ENCODE measurements at places on chromosomes 13 and 19.

DNA sequence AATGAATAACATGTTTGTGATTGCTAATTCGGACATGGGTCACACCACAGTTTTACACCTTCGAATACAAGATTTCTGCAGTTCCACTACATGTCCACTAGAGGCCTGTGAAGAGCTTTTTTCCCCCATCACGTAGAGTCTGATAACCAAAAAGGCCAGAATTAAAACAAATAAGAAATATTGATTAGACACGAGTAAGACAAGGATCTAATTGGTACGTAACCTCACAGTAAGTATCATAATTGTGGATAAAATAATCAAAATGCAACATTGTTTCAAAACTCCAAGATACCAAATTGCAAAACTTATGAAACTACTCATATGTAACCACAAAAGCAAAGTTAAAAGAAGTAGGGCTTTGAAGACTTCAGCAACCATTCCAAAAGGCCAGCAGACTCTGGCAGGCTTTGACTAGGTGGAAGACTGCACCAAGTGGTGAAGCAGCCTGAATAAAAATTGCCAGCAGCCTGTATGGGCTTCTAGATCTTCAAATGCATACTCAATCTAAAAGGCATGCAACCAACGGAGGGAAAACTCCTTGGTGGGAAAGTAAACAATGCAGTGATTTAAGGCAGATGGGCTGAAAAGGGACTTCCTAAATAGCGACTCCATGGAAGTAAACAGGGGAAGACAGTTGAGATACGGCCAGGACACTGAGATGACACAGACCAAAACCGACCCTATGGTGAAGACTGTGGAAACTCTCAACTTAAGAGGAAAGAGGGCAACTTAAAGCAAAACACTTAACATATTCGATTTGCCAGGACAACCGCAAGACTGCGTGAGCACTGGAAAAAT, 56.7 kb downstream of the STARD13 start:
- DNase-seq, result peak; percentile 83

- no peak for DNase-seq
Observed at GRCh38 chr19:39299404-39299803, 3.2 kb downstream of the IFNL1 start.

GRCh38 chr19:10654610-10655456, 687 bp downstream of the ILF3 start:
- peak; percentile 41 for DNase-seq

DNA sequence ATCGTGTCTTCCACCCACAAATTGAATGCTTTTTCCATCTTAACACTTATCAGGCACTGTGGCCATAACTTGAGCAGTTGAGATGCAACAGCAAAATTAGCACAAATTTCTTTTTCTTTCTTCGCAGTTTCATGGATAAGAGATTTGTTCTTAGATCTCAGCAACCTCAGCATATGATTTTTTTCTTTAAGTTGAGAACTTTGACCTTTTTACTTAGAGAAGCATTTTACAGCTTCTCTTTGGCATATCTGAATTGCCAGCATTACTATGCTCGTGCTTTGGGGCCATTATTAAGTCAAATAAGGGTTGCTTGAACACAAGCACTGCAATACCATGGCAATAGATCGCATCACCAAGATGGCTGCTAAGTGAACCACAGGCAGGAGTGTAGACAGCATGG, 16.1 kb downstream of the USPL1 start:
- DNase-seq, result no peak

GRCh38 chr13:51663973-51664957, 80.0 kb downstream of the WDFY2 start:
- DNase-seq, result no peak

DNA sequence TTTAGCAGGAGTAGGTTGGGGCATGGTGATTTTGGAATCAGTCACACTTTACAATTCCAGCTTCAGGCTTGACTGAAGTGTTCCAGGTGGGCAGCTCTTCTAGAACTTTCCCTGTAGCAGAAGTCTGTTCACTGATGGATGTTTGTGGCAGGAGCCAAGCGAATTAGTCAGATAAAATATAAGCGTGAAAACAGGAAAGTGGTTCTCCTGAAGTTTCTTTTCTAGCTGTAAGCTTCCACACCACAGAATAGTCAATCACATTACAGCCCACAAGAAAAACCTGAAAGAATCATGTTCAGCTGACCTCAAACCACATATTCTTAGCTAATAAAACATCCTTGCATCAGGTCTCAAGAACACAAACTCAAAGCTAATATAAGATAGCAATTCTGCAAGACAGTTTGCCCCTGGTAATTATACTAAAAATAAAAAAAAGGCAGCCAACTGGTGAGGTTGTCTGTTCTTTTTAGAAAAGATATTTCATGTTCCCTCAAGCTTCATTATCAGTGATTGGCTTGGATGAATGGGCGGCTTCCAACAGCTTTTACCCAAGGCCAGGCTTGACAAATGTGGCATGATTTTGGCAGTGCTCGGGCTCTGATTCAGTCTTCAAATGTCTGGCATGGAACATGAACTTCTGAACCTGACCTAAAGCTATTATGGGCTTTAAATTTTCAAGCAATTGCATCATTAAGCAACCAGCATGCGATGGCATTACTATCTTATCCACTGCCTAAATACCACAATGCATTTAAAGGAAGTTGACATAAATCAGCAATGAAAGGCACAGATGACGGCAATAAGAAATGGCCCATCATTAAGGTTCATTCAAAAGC, 136.8 kb downstream of the DCLK1 start:
- peak; percentile 98 for DNase-seq

DNA sequence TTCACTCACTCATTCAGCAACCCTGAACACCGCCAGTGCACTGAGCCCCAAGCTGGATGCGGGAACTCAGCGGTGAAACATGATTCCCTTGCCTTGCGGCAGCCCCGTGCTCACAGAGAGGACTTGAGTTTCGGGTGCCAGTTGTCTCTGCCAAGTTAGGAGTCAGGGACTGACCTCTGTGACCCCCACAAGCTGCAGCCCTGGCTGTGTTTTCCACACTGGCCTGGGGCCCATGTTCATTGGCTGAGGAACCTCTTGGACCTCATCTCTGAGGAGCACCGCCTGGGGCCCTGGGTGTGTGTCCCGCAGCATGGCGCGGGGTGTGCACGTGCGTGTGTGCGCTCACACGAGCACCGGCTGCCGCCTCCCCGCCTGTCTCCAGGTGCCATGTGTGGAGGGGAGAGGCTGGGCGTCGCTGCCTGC, 31.0 kb downstream of the CAPN12 start:
- peak; percentile 66 for DNase-seq

- DNase-seq, result no peak
Observed at GRCh38 chr19:5394551-5395505, 54.2 kb upstream of the PTPRS start.

DNA sequence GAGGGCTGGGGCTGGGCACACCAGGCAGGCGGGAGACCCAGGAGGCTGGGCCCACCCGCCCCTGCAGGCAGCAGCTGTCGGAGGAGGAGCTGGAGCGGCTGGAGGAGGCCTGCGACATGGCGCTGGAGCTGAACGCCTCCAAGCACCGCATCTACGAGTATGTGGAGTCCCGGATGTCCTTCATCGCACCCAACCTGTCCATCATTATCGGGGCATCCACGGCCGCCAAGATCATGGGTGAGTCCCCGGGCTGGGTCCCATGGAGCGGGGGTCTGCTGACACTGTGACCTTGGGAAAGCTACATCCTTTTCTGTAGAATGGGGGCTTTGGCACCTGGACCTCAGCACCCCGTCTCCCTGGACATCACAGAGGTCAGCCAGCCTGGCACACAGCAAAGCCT, 8.1 kb downstream of the PRPF31 start:
- no peak for DNase-seq

DNA sequence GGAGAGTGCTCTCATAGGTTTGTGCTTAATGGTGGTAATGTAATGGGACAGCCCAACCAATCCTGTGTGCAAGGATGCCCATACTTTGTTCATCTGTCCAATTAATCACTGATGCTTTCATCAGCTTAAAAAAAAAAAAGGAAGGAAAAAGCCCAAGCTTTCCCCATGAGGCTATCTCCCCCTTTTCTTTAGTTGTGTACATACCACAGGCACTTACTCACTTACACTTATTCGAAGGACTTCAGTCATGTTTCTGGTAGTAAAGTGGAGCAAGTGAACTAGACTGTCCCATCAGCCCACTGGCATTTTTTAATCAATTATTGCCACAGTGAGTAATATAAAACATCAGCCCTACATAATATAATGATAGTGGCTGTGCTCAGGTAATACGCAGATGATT, 183.5 kb upstream of the UFM1 start:
- peak; percentile 6 for DNase-seq
